ENCODE measurements at places on chromosomes 6 and 20.
A peak's percentile ranks its signal among the peaks of the same experiment; 100 is the strongest.

GRCh38 chr20:35697696-35698297 lies 1.4 kb downstream of the NFS1 start:
- no peak for DNase-seq

DNA sequence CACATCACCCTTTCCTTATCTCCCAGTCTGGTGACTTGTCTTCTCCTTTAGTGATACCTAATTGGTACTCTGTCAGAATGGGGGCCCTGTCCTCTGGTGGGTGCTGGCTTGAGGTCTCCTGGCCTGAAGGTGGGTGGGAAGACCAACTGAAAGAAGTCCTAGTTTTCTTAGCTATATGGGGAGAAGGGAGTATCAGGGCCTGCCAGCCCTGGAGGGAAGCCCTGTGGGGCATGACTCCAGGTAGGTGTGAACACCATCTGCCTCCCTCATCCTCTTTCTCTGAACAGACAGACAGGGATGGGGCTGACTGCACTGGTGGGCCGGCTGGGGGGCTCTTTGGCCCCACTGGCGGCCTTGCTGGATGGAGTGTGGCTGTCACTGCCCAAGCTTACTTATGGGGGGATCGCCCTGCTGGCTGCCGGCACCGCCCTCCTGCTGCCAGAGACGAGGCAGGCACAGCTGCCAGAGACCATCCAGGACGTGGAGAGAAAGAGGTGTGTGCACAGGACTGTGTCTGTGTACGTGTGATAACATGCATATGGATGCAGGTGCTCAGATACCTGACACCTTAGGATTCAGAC lies 4.8 kb downstream of the CRIP3 start:
- peak; percentile 63 for DNase-seq

- DNase-seq = no peak
These were observed 15.7 kb downstream of the DCBLD1 start for GRCh38 chr6:117498159-117498558.

DNA sequence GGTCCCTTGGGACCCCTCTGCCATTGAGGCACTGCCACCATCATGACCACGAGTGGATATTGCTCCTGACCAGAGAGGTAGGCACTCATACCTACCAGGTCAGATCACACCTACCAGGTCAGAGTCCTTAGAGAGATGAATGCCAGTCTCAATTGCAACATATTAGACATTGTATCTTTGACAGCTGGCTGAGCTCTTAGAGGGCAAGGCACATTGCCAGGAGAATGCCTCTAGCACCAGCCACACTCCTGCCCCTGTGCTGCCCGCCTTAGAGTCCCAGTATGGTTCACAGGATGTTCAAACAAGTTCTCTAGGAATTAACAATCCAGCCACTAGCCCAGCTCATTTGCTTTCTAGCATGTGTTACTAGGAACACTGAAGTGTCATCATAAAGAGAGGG lies 65.9 kb downstream of the TMEM244 start:
- no peak for DNase-seq

GRCh38 chr6:112786801-112787200 lies 439.7 kb downstream of the RFPL4B start:
- no peak for DNase-seq

DNA sequence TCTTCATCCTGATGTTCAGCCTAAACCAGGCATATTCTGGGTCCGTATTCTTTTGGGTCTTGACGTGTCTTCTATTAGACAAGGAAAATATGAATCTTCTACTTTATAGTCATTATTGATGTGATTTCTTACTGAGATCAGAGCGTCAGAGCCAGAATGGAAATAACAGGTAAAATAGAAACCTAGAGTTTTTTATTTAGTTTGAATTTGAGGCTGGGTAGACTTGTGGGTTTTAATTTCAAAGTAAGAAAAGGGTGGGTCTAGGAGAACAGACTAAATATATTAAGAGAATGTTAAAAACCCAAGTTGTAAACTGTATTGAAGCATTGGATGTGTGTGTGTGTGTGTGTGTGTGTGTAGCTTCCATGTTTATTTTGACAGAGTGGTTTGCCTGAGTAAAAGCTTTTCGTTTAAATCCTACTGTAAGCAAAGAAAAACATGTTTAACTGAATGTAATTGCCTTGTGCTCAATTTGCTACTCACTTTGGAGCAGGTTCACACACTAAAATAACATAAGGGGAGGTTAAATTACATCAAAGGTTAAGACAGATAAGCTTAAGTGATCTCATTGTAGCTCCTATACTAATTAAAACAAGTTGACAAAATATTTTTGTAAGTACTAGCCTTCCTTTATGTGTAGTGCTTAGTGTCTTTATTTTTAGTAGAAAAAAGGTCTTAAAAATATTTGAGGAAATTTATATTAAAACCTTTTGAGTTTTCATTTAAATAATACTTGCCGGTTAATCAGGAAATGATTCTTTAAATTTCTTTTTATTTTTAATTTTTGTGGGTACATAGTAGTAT lies 17.4 kb downstream of the HECA start:
- DNase-seq = no peak

- DNase-seq = peak; percentile 49
These were observed 1.1 kb downstream of the MGME1 start for GRCh38 chr20:17969884-17970409.

GRCh38 chr6:65671922-65672321 lies 35.1 kb downstream of the EYS start:
- no peak for DNase-seq

DNA sequence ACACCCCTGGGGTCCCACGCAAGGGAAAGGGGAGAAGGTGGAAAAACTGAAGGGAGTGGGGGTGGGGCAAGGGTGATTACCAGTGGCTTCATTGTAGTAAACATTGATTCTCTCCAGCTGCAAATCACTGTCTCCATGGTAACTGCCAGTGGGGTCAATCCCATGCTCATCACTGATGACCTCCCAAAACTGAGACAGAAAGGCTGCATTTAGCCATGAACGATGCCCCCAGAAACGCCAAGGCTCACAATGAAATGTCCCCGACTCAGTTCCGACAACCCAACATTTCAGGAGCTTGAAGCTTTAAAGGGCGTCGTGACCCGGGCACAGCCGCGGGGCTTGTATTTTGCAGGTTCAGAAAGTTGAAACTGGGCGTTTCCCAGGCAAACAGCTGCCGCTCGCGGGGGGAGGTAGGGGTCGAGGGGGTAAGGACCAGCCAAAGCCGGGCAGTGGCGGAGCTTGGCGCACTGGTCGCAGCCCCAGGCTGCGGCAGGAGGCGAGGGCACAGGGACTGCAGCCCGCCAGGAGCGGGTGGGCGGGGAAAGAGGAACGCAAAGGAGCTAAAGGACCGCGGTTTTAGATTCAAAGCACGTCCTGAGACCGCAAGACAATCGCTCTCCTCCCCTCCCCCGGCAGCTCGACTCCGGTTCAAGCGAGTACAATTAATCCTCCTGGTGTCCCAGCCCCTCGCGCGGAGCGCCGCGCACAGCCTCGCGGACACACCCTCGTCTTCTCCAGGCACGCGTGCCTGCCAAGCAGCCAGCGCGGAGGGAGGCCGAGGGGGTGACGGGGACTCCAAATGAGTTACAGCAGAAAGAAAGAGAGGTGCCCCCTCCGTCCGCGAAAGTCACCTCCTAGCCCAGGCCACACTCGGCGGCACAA lies 731 bp downstream of the TUBB2B start:
- DNase-seq = peak; percentile 89

DNA sequence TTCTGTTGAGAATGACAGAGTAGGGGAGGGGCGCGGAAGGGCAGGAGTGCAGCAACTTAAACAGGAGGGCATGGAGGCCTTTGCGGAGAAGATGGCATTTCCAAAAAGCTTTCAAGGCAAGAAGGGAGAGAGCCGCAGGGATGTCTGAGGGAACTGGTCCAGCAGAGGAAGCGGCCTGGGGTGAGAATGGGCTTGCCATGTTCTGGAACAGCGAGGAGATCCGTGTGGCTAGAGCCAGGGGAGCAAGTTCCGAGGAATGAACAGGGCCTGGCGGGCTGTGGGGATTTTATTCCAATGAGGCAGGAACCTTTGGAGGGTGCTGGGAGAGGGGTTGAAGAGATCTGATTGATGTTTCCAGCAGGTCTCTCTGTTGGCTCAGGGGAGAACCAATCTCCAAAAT lies 86.1 kb downstream of the PREX1 start:
- DNase-seq = no peak

DNA sequence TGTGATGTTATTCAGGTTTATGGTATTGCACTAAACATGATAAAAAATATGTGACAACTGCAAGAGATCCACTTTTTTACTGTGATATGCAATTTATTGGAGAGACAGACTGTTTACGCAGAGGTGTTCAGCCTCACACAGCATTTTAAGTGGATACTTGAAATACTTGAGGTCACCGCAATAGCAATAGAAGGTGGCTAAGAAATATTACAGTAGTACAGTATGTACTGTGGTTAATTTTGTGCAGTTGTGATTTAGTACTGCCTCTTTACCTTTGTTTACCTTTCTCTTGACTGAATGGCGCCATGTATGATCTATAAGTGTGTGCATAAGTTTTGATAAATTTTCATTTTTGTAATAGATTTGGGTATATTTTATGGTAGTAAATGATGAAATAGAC lies 17.4 kb downstream of the MACROD2 start:
- no peak for DNase-seq

GRCh38 chr20:37777012-37777950 lies 83.5 kb downstream of the CTNNBL1 start:
- no peak for DNase-seq

DNA sequence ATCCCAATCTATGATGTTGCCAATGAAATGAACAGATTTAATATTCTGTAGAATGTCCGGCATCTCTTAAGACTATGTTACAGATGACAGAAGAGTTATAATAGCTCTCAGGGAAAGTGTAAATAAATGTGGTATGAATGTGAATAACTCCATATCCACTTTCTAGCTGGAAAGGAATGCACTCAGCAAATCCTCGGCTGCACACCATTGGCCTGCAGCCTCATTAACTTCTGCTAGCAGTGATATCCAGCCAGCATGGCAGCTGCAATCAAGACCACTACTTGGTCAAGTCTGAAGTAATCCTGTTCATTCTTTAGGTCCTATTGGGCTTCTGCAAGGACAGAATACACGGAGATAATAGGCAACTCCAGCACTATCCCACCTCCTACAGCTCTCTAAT lies 17.3 kb upstream of the MICA start:
- DNase-seq = no peak

DNA sequence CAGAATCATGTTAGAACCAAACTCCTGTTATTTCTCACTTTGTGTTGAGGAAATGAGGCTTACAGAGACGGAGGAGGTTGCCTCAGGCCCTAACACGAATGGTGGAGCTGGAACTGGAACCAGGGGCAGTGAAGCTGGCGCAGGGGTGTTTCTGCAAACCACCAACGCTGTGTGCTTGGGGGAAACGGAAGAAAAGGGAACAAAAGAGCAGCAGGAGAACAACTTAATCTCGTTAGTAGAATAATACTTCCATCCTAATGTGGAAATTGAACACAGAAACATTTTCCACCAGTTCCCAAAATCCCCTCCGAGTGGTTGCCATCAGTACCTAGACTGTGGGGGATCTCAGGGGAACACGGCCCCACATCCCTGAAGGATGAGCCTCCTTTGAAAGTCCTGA lies 103.4 kb upstream of the FRMD1 start:
- no peak for DNase-seq

DNA sequence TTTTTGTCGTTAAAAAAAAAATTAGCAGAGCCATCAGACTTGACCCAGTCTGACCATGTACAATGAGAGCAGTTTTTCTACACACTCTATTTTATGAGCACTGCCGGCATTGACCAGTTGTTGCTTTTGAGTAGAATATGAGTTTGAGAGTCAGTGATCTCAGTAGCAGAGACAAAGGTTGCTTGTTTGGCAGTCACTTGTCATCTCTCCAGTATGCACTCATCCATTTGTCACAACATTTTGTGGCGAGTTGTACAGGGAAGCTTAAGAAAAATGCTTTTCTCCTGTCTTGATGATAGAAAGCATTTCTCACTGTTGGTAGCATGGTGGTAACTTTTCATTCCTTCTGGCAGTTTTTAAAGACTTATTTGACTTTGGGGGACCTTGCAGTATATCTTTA lies 159.9 kb downstream of the MMS22L start:
- no peak for DNase-seq

GRCh38 chr20:35992713-35993335 lies 24.4 kb downstream of the CNBD2 start:
- peak; percentile 62 for DNase-seq

- peak; percentile 89 for DNase-seq
These were observed 50.1 kb upstream of the SLC32A1 start for GRCh38 chr20:38674092-38674764.

DNA sequence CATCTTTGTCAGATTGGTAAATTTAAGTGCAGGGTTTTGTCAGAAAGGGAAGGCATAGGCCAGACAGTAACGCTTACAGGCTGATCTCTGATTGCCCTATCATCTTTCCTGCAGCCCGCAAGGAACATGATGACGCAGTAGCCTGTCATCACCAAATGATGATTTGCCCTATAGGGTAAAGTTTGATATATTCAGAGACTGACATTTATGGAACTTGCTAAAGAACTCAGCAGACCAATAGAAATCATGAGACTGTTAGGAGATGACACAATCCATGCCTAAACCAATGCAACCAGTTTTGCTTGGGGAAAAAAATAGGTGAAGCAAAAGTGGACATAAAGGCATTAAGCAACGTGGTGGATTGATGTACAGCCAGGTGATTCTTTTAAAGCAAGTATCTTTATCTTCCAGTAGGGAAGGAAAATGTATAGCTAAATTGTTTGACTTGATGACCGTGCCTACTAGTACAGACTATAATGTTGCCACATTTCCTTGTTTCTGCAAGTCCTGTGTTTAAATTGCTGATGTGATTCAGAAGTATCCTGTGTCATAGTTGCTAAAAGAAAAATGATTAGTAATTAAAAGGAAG lies 2.4 kb downstream of the NUS1 start:
- DNase-seq = peak; percentile 41

All from upper lobe of left lung (tissue), 6 donors.